Stimulated activated CD8-positive, alpha-beta memory T cell treated with anti-CD3 and anti-CD28 coated beads, Interleukin-2, amount 100 ng/mL, for 1 hour (primary cell): ENCODE measurements at places on chromosomes 16 and 17.
A peak's percentile ranks its signal among the peaks of the same experiment; 100 is the strongest.

DNA sequence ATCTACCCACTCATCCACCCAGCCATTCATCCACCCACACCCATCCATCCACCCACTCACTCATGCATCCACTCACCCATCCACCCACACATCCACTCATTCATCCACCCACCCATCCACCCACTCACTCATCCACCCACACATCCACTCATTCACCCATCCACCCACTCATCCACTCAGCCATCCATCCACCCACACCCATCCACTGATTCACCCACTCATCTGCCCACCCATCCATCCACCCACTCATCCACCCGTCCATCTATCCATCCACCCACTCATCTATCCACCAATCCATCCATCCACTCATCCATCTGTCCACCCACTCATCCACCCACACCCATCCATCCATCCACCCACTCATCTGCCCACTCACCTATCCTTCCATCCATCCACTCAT lies 17.3 kb downstream of the NATD1 start:
- no peak for DNase-seq

DNA sequence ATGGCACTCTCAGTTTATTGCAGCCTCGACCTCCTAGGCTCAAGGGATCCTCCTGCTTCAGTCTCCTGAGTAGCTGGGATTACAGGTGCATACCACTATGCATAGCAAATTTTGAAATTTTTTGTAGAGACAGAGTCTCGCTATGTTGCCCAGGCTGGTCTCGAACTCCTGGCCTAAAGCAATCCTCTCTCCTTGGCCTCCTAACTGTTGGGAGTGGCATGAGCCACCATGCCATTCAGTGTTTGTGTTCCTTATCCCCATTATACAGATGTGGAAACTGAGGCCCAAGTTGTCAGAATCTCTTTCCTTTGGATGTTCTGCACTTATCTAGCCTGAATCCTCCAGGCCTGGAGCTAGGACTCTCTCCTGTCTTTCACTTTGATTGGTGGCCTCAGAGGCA lies 40.8 kb upstream of the NKD1 start:
- DNase-seq = no peak

DNA sequence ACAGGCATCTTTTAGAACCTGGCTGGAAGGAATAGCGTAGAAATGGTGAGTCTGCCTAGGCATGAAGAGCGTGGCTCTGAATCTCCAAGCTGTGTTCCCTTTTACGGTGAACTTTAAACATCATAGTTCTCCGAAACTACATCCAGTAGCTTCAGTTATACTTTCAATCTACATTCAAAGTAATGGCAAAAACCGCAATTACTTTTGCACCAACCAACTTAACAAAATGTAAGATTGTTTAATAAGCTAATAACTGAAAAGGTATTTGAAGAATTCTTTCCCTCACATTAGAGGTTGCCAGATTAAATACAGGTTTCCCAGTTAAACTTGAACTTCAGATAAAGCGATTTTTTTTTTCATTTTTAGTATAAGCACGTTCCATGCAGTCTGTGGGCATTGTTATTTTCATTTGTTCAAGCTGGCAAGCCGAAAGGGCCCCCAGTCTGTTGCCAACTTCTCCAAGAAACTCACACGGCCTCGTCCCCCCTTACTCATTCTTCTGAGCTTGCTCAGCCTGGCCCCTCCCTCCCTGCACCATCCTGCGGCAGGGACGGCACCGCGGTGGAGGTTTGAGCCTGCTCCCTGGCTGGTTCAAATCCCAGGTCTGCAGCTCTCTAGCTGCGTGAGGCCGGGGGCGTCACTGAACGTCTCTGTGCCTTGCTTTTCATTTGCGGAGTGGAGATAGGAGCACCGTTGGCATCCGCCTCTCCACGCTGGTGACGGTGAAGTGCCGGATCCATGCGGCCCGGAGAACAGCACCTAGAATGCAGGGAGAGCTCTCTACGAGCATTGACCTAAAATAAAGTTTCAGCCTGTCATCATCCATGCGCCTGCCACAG lies 3.5 kb upstream of the MTHFSD start:
- no peak for DNase-seq

GRCh38 chr17:27764589-27764988 lies 35.7 kb downstream of the NOS2 start:
- DNase-seq = no peak

DNA sequence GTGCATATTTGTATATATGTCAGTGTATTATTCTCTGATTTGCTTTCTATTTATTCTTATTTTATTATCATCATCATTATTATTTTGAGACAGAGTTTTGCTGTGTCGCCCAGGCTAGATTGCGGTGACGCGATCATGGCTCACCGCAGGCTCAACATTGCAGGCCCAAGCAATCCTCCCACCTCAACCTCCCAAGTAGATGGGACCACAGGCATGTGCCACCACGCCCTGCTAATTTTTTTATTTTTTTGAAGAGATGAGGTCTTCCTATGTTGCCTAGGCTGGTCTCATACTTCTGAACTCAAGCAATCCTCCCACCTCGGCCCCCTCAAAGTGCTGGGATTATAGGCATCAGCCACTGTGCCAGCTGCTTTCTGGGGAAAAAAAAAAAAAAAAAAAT lies 8.4 kb upstream of the ARHGAP17 start:
- no peak for DNase-seq

DNA sequence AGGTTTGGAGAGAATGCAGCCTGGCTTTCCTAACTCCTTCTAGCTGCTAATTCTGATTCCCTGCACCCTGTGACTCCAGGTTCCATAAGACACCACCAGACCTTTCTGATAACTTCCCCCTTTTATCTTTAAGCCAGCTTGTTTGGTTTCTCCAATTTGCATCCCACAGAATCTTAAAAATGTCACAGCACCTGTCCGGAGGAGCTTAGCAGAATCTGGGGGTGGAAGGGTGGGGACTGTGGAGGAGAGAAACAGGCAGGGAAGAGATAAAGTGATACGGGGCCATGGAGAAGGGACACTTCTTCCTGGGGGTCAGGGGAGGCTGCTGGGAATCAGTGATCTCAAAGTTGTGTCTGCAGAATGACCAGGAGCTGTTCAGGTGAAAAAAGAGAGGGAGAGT lies 59.4 kb downstream of the FOXL1 start:
- DNase-seq = no peak

GRCh38 chr17:65485388-65486299 lies 75.8 kb downstream of the AXIN2 start:
- no peak for DNase-seq

GRCh38 chr16:48188449-48189102 lies 32.8 kb upstream of the ABCC12 start:
- DNase-seq = no peak

- DNase-seq = no peak
Measured at GRCh38 chr16:69833357-69834282, 71.5 kb downstream of the WWP2 start.

GRCh38 chr17:29180788-29181160 lies 576 bp upstream of the MYO18A start:
- no peak for DNase-seq

GRCh38 chr17:7021993-7022778 lies 664 bp upstream of the BCL6B start:
- peak; percentile 66 for DNase-seq

- DNase-seq = no peak
Measured at GRCh38 chr16:49596648-49597291, 223.2 kb downstream of the C16orf78 start.

DNA sequence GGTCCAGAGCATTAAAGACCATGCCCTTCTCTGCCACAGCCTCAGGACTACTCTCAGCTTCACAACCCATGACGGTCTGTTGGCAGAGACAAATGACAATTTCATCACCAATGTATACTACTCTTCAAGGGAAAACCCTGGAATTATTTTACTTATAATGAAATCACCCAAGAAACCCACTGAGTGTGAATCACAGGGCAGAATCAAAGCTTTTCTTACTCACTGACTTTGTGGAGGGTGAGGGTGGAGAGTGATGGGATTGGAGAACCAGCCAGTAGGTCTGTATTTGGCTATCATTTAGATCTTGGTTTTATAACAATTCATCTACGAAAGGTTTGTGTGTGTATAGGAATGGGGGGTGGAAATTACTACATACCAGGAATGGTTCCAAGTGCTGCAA lies 442.6 kb downstream of the SHISA9 start:
- no peak for DNase-seq

DNA sequence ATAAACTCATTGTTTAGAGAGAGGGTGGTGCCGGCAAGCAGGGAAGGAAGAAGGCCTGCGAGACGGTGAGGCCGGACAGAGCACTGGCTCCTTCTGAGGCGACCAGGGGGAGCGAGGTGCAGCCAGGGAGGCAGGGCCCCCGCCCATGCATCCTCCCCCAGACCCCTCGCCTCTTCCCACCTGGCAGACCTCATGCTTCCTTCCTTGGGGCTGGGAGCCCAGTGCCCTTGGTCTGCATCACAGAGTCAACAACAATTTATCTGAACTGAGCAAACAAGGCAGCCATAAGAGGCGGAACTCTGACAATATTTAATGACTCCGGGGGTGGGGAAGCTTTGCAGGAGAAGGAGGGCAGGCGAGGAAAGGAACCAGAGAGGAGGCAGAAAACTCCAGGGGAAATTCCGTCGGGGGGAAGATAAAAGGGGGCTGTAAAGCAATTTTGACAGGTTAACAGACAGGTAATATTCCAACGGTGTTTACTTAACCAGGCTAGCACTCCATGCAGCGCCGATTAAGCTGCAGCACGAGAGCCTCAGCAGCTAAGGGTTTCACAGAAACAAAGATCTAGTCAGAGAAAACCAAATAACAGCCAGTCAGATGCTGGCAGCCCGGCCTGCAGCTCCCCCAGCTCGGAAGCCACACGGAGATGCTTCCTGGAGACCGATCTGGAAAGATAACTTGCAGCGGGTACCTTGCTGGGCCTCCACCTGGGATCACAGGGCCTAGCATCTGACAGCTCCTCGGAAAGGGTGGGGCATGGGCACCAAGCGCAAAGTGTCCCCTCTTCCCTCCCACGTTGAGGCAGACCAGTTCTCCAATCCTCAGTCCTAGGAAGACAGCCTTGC lies 398.2 kb downstream of the SOX9 start:
- DNase-seq = no peak

DNA sequence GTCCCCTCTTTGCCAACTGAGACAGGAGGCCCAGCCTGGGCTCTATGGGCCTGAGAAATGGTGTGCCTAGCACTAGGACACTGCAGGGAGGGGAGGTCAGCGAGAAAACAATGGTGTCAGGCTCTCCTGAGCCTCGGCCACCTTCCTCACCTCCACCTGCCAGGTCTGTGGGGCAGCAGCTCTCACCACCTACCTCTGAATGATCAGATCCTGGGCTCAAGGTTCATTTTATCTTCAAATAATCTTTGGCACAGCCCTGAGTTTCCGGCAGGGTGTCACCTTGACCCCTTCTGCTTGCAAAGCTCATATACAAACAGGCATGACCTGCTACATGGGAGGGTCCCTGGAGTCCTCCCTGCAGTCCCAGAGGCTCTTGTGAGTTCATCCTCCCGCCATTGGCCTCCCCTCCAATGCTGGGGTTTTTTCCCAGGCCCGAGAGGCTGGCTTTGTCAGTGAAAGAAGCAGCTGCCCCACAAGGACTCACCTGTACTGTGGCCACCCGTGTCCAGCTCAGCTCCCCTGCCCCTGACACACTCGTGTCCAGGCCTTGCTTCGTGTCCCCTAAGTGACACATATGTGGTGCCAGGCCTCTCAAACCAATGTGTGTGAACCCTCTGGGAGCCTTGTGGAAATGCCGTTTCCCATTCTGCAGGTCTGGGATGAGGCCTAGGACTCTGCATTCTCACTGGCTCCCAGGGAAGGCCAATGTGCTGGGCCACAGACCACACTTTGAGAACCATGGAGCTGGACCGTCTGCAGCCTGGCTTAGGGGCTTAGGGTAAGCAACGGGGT lies 176.8 kb upstream of the CIBAR2 start:
- DNase-seq = no peak

- DNase-seq = peak; percentile 27
Measured at GRCh38 chr16:106623-107324, 28.7 kb downstream of the MPG start.

DNA sequence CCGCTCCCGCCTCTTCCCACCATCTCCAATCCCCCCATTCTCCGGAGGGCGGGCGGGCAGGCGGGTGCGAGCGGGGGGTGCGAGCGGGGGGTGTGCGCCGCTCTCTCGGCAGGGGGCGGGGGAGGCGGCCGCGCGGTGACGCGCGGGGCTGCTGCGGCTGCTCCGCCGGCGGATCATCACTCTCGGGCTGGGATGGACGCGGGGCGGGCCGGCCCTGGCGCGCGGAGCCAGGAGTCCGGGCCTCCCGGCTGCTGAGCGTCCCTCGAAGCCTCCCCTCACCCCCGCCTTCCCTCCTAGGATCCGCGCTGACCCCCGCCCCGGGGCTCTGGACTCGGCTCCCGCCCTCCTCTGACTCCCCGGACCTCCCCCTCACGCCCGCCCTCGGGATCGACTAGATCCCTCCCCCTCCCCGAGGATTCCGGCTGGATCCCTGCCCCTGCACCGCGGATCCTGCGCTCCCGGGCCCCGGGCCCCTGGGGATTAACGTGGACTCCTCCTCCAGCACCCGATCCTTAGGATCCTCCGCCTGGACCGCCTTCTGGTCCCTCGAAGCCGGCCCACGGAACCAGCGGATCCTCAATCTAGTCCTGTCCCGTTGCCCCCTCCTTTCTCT lies 946 bp upstream of the TMEM256 start:
- DNase-seq = no peak

DNA sequence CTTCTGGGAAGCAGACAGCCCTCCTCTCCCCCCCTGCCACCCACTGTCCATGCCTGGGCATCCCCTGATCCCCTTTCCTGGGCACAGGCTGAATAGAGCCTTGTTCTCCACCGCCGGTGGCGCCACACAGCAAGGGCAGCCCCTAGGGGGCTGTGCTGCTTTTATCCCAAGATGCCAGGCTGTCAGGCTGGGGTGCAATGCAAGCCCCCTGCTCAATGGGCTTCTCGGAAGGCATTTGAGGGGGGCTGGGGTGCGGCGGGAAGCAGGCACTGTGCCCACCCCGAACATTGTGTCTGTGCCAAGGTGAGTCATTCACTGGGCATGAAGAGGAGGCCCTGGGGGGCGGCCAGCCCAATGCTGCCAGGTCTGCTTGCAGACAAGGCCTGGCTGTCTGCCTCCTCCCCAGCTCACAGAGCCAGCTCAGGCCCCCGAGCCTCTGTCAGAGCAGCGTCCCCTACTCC lies 1.5 kb upstream of the GFAP start:
- DNase-seq = no peak

GRCh38 chr17:79072544-79072943 lies 2.1 kb upstream of the ENGASE start:
- no peak for DNase-seq

DNA sequence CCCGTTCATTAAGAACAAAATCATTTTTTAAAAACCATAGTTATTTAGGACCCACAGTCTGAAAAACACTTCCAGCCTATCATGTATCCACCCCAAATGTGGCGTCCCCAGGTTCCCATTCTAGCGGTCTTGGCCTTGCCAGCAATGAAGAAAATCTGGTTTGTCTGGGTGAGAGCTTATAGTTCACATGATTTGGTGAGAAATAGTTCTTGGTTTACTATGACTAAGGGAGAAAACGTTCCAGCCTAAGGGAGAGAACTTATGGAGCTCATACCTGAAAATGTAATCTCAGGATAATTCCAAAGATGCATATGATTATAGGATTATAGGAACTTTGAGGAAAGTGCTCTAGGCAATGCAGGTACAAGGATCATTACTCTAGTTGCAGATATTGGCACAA lies 4.8 kb downstream of the MARVELD3 start:
- no peak for DNase-seq

- DNase-seq = no peak
Measured at GRCh38 chr16:84643180-84643583, 5.1 kb upstream of the KLHL36 start.
